Adrenal gland (tissue), 19 donors: ENCODE measurements at places on chromosomes 3 and 15.
A peak's percentile ranks its signal among the peaks of the same experiment; 100 is the strongest.

GRCh38 chr3:54917862-54918261, 10.0 kb downstream of the LRTM1 start:
- DNase-seq, result no peak

DNA sequence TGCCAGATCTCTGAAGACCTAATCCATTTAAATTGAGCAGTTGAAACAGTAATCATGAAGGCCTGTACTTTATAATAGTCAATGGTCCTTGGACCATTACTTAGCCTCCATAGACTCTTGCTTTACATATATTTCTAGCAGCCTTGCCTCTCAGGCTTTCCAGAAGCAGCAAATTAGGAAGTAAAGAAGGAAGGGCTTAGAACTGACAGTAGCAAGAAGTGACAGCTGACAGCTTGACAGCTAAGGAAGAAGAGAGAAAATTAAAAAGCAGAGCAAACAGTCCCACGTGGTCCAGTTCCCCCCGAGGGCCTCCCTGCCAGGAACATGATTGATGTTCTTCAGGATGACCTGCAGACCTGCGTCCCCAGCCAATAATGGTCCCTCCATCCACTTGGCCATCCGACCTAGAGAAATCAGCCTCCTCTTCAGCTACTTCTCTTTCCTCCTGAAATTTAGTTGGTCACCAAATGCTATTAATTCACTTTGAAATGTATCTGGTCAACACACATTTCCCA, 15.0 kb upstream of the PSMD6 start:
- no peak for DNase-seq

DNA sequence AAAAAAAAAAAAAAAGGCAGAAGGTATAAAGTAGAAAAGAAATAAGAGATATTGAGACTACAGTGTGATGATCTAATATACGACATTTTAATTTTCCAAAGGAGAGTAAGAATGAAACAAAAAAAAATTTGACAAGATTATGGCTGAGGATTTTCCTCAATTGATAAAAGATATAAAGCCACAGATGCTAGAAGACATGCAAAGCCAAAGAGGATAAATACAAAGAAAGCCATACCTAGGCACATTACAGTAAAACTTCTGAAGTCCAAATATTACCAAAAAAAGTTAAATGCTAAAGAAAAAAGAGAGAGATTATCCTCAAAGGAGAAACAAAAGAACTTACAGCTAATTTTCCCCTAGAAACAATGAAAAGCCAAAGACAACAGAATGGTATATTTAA, 20.3 kb upstream of the SUSD5 start:
- no peak for DNase-seq

DNA sequence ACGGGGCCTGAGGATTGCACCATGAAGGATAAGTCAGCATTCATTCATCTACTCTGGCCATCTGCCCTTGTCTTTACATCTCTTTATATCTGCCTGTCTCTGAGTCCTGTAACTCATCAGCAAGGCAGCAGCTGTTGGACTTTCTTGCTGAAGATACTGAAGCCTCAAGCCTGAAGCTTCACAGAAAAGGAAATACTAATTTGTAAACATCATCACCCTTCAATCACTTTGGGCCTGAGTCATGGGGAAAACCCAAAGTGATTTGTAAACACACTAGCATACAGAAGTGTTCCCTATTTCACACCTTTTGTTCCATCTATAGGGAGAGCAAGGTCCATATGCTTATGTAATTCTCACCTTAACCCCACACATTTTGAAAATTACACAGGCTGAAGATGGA, 928.2 kb downstream of the EPHA3 start:
- no peak for DNase-seq

DNA sequence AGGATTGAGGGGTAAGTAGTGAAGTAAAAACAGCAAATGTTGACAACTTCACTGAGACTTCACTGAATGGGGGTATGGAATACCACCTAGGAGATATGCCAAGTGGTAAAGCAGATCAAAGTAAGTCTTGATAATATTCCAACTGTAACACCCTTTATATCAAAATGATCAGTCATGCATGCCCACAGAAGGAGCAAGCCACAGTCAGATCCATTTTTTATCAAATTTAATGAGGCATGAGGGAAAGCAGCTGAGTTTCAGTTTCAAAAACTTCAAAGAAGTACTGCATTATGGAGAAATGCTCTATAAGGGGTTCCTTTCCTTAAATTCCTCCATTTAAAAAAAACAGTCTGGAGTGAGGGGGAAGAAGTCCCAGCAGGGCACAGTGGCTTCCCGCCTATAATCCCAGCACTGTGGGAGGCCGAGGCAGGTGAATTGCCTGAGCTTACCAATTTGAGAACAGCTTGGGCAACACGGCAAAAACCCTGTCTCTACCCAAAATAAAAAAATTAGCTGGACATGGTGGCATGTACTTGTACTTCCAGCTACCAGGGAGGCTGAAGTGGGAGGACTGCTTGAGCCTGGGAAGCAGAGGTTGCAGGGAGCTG, 56.9 kb downstream of the TJP1 start:
- DNase-seq, result no peak

GRCh38 chr3:127658234-127658633, 14.5 kb upstream of the ABTB1 start:
- no peak for DNase-seq

DNA sequence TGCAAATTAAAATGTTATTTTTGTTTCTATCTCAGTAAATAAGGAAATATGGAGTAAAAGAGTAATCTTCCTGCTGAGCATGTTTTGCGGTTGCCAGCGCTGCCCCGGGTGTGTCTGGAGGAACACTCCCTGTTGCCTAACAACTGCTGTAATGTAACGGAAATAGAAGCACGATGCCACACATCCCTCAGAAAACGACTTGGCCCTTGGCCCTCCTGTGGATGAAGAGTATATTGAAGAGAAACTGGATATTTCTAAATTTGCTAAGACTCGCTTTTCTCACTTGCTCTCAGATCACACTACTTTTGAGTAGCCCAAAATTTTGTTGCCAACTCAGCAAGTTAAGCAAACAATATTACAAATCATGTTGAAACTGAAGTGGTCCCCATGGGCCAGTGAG, 18.9 kb downstream of the CX3CR1 start:
- DNase-seq, result peak; percentile 78

DNA sequence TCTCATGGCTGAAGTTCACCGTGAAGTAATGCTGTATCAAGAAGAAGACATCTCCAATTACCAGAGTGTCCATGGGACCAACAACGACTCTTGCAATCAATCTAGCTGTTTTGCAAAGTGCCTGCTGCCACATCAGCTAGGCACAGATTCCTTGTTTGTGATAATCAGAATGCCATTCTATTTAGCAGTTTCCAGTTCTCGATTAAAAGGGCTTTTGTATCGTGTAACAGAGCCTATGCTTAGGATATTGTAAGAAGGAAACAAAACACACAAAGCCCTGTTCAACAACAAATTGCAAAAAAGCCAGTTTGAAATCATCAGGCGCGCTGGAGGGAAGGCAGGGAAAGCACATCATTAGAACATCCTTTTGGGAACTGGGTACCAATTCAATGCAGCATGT, 26.1 kb downstream of the RASGRF1 start:
- no peak for DNase-seq

- DNase-seq, result peak; percentile 77
Observed at GRCh38 chr15:69060041-69060481, 45.6 kb downstream of the NOX5 start.

DNA sequence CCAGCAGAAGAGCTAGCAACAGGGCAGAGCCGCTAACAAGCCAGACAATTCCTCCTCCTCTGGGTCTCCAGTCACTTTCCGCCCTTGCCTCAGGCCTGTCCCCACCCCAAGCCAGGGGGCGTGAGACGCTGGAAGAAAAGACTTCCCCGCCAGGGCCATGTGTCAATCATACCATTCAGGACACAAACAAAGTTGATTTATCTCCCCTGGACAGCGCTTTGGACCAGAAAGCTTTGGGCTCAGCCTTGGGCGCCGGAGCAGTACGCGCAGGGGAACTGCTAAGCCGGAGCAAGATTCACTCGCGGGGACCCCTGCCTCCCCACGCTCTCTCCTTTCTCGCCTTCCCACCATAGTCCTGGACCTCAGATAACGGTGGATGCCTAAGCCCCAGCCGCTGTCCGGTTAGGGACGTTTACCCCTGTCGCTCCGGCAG, 479 bp downstream of the LRRC2 start:
- DNase-seq, result no peak

- no peak for DNase-seq
Observed at GRCh38 chr3:15787941-15788340, 9.8 kb downstream of the ANKRD28 start.

DNA sequence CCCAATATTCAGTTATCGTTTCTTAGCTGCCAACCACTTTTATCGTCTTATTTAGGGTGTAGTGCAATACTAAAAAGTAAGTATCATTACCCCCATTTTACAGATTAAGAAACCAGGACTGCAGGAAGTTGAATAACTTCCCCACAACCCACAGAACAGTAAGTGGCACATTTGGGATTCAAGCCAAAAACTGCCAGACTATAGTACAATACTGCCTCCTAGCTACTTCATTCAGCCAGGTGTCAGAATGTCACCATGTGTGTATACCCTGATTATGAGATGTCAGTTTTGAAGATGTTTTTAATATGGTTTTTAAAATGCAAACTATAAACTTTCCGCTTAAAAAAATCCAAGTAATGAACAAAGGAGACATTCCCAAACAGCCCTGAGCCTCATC, 74.2 kb upstream of the PROK2 start:
- DNase-seq, result no peak
